ENCODE measurements at places on chromosomes 6 and 20.

GRCh38 chr6:4478098-4478497, 298.1 kb upstream of the CDYL start:
- no peak for DNase-seq

DNA sequence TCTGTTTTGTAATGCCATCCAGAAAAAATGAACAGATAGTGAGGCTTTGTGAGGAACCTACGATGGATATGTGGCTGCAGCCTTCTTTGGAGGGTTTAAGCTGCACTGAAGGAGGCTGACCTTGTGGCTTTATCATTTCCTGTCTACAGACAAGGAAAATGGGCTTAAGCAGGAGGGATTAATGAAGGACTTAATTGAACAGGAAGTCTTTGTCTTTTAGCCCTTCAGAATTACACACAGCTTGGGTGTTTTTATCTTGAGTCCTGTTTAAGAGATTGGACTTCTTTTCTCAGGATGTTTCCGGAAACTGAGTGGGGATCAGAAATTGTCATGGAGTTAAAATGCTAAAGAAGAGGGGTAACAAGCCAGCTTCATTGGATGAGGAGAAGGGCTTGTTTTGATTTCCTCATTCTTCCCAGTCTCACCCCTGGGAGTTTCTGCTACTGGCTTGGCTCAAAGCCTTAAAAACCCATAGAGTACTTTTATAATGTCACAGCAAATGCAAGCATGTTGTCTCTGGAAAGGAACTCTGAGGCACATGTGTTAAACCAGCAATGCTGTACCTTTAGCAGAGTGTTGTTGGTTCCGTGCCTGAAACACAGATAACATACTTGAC, 193.6 kb downstream of the JARID2 start:
- DNase-seq, result no peak

GRCh38 chr6:90820436-90820835, 233.6 kb upstream of the MAP3K7 start:
- DNase-seq, result no peak

DNA sequence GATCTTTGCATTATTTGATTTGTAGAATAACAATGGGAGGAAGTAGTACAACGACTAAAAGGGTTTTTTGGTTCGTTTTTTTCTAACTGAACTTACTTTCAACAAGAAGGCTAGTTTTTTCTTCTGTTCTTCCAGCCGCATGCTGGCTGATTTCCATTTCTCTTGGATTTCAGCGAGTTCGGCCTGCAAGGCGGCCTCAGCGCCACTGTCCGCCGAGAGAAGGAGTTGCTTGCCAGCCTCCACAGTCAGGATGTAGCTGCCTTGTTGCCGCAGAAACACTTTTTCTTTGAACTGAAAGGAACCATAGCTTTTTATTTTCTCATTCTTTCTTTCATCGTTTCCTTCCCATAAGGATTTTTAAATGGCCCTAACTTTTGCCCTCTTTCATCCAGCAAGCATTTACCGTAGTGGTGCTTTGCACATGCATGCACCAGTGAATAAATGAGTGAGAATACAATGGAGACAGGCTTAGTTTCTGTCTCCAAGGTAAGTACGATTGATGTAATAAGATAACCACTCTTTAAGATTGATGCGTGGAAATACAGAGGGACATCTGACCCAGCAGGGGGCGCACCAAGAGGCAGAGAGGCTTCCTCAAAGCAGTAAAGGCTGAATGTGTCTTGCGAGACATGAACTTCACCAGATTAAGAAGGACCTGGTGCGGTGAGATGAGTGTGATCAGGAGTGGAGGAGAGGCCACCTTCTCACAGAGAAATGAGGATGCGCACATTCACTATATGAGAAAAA, 398.8 kb downstream of the ESR1 start:
- no peak for DNase-seq

GRCh38 chr6:159047891-159048685, 3.3 kb upstream of the TAGAP start:
- DNase-seq, result no peak
